ENCODE measurements at places on chromosomes 1 and 21.

DNA sequence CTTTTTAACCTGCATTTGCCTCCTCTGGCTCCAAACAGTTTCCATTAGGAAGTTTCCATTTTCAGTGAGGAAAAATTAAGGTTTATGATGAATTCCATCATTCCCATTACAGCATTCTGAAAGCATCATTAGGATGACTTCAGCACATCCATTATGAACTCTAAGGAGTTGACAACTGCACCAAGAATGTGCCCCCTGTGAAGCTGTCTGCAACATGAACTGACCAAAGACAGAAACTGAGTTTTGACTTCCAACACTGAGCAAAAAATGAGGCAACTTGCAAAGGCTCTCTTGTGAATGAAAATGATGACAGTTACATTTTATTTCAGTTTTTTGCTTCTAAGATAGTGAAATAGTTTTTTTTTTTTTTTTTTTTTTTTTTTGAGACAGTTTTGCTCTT is 18.3 kb upstream of the KCNE1 start:
- DNase-seq: no peak

DNA sequence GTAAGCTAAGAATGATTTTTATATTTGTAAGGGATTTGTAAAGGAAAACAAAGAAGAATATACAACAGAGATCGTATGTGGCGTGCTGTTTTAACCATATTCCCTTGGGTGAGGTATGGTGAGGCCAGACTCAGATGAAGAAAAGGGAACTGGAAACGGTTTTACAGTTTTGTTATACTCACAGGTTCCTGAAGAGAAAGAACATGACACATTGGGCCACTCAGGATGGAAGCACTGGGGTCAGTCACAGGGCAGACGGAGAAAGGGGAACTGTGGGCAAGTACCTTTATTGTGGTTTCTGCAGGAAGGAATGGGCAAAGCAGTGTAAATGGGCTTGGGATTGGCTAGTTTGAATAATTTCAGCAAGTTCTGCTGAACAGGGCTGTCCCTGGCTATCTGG is 177.4 kb downstream of the LBR start:
- DNase-seq: peak; percentile 4

GRCh38 chr1:89734442-89734841 is 86.4 kb upstream of the LRRC8D start:
- no peak for DNase-seq

DNA sequence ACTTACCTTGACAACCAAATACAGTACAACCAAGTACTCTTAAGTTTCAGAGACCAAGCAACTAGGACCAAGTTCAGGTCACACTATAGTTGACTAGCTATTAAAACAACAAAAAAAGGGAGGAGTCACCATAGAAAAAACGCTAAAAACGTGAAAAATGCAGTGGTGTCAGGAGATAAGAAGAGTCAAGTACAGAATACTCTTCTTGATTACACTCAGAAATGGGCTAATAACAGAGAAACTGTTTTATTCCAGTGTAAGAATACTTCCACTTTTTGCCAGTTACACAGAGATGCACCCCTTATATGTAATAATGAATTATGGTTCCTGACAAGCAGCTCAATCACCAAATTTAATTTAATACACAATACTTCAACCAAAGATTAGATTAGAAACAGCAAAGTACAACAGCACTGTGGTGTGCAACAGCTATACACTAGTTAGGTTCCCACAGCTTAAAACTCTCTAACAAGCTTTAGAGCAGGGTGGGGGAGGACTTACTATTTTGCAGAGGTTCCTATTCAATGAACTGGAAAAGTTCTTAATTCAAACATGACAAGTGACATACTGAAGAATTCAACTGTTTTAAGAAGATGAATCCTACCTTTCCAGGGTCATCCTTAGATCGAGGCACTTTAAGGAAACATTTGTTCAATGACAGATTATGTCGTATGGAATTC is 70.4 kb downstream of the FOXJ3 start:
- no peak for DNase-seq

DNA sequence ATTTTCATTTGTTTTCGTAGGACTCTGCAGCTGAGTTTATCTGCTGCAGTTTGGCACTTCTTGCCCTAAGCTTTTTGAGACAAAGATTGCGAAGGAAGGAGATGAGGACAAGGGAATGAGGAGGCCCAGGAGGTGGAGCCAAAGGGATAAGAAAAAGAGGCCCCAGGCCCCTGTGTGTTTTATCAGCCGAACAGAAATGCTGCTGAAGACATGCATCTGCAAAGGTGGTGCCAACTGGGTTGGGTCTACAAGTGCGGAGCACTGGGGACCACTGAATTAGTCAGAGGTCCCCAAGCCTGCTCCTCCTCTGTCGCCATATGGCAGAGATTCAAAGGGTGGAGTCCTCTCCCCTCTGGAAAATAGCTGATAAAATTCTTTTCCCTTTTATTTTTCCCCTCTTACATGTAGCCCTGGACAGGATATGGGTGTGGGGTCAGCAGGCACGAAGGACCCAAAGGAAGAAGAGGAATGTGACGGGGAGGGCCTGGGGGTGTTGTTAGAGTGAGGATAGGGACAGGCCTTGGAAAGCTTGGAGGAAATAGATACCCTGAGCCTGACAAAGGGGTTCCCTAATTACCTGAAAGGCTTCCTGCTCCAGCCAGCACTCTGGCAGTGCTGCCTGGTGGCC is 2.7 kb downstream of the CD34 start:
- no peak for DNase-seq

- DNase-seq: no peak
These were observed 10.0 kb downstream of the C1QB start for GRCh38 chr1:22662986-22663408.

DNA sequence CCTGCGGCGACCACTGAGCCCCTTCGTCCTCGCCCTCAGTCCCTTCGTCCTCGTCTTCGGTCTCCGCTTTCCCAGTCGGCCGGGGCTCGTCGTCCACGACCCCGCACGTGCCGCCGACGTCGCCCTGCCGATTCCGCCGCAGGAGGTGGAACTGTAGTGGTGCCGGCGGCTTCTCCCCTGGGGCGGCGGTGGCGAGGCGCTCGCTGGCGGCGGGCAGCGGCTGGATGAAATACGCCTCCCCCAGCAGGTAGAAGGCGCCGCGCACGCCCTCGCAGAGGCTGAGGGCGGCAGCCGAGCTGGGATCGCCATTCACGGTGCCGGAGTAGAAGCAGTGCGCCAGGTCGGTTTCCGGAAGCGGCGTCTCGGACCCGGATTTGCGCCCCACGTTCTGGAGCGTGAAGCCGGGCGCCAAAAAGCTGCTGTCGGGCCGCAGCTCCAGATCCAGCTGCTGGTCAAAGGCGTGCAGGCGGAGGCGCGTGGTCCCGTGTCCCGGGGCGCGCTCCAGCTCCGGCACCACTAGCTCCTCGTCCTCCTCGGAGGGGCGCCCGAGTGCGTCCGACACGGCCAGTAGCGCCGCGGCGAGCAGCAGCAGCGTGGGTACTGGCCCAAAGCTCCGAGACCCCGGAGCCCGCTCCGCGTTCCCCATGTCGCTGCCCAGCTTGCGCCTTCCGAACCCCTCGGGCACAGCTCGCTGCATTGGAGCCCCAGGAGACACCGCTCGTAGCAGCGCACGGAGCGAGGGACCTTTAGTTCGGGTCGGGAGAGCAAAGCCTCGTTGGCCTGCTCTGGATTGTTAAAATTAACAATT is 747 bp downstream of the ADAMTS1 start:
- no peak for DNase-seq

- DNase-seq: no peak
These were observed 1.6 kb downstream of the CSF3R start for GRCh38 chr1:36481091-36481490.

DNA sequence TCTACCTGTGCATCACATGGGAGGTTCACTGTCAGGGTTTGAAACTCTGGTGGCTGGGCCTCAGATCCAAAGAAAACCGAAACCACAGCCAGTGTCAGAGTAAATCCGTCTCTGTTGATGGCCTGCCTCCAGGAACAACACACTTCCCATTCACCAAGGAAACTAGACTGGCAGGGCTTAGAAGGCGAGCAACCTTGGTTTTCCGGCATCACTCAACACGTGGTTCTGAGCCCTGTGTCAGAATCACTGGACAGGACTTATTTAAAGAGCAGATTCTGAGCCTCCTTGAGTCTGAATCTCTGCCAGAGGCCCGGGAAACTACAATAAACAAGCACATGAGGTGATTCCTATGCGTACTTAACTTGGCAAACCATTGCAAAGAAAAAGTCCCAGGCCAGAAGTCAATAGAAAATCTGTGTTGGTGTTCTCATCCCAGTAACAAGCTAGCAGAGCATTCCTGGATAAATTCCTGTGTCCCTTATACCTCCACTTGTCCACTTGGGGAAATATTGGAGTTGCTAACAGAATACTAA is 70.0 kb downstream of the KCTD3 start:
- DNase-seq: no peak

GRCh38 chr1:61141288-61142042 is 59.1 kb downstream of the NFIA start:
- DNase-seq: no peak

DNA sequence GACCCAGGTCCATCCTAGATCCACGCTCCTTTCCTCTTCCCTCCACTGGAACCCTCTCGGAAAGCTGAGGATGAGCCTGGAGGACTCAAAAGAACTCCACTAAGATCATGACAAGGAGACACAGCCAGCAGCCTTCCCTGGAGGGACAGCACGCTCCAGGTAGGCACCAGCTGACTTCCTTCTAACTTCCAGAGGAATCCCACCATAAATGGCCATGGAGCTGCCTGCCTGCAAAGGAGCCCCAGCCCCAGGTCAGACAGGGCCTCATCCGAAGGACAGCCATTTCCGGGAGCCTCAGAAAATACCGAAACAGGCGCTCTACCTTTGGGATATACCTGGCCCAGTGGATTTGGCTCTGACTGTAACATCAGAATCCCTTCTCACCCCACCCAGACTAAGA is 4.1 kb downstream of the SH3BP5L start:
- DNase-seq: no peak

GRCh38 chr1:9317591-9318417 is 25.1 kb downstream of the SPSB1 start:
- DNase-seq: no peak

DNA sequence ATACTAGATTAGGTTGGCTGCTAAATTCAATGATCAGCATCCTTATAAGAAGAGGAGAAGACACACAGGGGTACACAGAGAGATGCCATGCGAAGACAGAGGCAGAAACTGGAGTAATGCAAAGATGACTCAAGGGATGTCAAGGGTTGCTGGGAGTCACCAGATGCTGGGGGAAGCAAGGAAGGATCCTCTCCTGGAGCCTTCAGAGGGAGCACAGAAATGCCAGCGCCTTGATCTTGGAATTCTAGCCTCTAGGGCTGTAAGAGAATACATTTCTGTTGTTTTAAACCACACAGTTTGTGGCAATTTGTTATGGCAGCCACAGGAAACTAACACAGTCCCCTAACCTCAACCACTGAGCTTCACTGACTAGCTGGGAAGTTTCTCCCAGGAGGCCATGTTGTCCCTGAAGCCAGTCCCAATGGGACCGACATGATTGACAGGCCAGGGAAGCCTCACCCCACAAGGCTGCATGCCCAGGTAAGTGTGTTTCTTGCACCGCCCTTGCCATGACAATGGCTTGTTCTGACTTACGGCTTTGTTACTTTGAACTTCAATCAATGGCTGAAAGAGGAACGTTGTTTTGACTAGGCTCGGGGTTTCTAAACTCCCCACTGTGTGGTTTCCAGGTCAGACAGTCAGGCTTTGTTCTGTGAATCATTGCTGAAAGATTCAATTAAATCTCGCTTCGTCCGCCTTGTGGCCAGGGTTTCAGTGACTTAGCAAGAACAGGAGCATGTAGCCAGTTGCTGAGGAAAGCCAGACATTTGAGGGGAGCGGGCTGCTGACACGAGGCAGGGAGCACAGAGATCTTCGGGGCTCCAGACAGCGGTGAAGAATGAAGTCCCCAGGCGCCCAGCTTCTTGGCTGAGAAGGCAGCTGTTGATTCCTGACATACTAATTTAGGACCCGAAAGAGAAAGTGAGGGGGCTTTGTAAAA is 62.3 kb downstream of the RUNX1 start:
- peak; percentile 8 for DNase-seq

GRCh38 chr1:240134596-240134995 is 42.9 kb downstream of the FMN2 start:
- DNase-seq: no peak

GRCh38 chr1:192973202-192973601 is 86.0 kb downstream of the UCHL5 start:
- DNase-seq: no peak

GRCh38 chr1:230270185-230270558 is 156.0 kb downstream of the PGBD5 start:
- DNase-seq: no peak

- DNase-seq: no peak
These were observed at the start of gene FLG for GRCh38 chr1:152325111-152325510. FLG (minus strand) TSS chr1:152325239; CDS start chr1:152315456, 9,783 bp downstream.

DNA sequence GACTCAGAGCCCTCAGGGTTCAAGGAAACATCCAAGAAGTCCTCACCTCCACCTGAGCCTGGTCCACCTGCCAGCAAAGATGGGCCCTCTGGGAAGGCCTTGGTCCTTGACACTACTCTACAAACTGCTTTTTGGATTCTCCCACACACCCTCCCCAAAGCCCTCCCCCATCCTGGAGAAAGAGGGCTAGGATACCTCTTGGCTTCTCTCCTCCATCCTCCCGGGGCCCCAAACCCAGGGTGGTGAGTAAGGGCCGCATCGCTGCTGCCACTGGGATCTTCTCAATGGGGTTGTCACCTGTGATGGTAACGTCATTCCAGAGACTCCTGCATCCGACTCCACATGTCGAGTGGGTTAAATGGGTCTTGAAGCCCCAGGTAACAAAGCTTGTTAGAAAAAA is 26.6 kb downstream of the MATN1 start:
- DNase-seq: no peak

- peak; percentile 81 for DNase-seq
These were observed 34.1 kb downstream of the BMP8A start for GRCh38 chr1:39525366-39526165.

- no peak for DNase-seq
These were observed 87.9 kb upstream of the PTBP2 start for GRCh38 chr1:96633695-96634094.

DNA sequence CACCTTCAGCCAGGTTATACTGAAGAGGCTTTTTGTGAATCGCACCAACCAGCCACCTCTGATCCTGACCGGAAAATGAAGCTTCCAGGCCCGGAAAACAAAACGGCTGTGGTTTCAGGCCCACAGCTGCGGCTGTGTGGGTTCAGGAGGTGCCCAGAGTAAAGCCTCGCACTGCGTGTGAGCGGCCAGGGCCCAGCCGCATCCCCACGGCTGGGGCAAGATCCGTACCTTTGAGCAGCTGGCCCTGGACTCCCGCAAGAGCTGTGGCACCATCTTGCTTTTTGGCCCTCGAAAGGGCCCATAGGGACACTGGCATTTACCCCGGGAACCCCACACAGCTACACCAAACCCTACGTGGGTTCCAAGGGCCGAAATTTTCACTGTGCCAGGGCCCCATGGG is 63.0 kb downstream of the GLUL start:
- DNase-seq: no peak

- no peak for DNase-seq
These were observed 10.6 kb downstream of the PGBD5 start for GRCh38 chr1:230415405-230416132.

GRCh38 chr21:16554503-16554902 is 824.7 kb downstream of the USP25 start:
- no peak for DNase-seq

- peak; percentile 51 for DNase-seq
These were observed 78.4 kb upstream of the GPR88 start for GRCh38 chr1:100459358-100460114.

GRCh38 chr1:180893614-180894013 is 19.1 kb upstream of the KIAA1614 start:
- no peak for DNase-seq

GRCh38 chr1:166980818-166981217 is 5.5 kb upstream of the ILDR2 start:
- DNase-seq: no peak
